ENCODE measurements at places on chromosomes 5 and 9. TPM values are rescaled to one million over a fixed set of nuclear protein-coding genes. Genes with fewer than 3 reads are reported as not detected.

The PCDHGB4 gene
- total RNA-seq, result 15.2 TPM

The ATP10B gene
- total RNA-seq, result not detected

The LRRC70 gene
- 48.7 TPM for total RNA-seq

The NR2F1 gene
- total RNA-seq, result 41.5 TPM

All from vein endothelial cell (primary cell).